ENCODE measurements at places on chromosomes 6 and 20.

DNA sequence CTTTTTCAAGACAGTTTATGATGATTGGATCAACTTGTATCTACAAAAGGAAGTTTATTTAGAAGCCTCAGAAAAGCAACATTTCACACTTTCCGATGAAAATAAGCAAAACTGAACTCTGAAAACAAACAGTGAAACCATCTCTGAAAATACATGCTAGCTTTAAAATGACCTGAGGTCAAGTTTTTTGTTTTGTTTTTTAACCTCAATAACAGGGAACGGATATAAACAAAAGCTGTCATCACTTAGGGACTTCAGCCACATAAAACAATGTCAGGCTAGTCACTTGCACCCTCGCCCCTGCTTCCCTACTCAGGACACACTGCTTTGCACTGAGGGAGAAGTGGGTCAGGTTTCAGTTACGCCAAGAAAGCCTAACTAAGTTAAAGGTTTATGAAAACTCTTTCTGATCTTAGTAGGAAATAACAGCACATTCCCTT lies 11.6 kb downstream of the BACH2 start:
- peak; percentile 13 for DNase-seq

DNA sequence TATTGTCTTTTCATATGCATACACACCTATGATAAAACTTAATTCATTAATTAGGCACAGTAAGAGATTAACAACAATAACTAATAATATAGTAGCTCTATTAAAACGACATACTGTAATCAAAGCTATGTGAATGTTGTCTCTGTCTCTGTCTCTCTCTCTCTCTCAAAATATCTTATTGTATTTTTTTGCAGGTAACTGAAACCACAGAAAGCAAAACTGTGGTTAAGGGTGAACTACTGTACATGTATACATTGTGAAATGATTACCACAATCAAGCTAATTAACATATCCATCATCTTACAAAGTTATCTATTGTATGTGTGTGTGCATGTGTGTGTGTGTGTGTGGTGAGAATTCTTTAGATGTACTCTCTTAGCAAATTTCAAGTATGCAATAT lies 242.0 kb upstream of the RSPO3 start:
- no peak for DNase-seq

GRCh38 chr6:37134396-37135191 lies 35.4 kb upstream of the PIM1 start:
- peak; percentile 44 for DNase-seq

DNA sequence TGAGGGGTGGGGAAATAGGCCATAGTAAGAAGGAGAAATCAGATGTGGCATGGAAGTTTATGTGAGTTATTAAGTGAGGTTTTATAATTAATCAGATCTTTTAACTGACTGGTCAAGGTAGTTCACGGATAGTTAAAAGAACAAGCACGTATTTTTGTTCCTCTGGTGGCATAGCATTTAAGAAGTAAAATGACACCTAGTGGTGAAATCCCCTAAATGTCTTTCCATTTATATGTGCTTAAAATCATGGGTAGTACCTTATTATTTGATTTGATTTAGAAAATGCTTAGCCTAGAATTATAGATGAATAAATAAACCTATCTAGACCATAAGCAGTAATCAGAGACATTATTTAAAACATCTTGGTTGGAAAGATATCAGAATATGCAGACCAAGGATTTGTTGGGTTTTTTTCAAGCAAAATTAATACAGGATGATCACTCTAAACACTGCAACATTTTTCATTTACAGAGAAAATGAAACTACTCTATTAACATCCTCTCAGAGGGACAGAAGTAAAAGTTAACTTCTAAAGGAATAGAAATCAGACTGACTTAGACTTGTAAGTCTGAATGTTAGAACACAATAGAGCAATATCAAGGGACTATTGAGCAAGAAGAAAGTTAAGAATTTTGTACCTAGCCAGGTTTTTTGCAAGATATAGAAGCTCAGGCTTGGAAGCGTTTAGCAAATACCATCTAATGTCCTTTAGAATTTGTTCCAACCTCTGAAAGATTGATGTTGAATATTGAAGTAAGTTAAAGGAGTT lies 81.1 kb downstream of the STXBP5 start:
- no peak for DNase-seq

DNA sequence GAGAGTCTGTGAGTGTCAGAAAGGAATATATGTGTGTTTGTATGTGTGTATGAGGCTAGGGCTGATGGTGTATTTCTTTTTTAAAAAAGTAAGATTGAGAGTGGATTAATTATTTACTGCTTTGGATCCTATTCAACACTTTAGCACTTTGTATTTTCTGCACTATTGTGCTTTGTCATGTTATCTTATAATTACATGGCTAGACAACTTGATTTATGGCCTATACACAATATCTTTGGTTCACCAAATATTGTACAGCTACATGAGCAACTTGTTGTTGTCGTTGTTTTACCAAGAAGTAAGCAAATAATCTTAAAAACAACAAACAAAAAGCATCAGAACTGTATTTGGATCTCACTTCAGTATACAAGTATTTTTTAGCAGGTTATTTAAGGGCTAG lies 84.6 kb upstream of the TBX18 start:
- no peak for DNase-seq

DNA sequence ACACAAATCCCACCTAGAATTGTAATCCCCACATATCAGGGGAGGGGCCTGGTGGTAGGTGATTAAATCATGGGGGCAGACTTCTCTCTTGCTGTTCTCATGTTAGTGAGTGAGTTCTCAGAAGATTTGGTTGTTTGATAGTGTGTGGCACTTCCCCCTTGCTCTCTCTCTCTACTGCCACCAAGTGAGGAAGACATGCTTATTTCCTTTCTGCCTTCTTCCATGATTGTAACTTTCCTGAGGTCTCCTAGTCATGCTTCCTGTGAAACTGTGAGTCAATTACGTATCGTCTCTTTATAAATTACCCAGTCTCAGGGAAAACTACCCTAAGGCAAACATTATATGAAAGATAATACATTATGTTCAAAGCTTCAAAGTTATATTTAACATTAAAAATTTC lies 1297.5 kb upstream of the CITED2 start:
- no peak for DNase-seq

DNA sequence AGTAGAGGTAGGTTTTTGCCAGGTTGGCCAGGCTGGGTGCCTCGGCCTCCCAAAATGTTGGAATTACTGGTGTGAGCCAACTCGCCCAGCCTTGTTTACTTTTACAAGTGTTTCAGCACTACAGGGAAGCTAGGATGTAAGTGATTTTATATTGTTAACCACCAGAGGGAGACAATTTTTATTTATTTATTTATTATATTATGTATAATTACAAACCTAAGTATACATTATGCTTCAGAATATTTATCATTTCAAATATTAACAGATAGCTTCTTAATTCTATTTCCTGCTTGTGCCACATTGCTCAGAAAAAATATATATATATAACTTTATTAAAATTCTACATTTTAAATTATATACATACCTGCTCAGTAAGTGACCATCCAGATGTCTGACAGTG lies 9.8 kb downstream of the MMUT start:
- DNase-seq, result no peak

- DNase-seq, result no peak
Measured at GRCh38 chr20:20915844-20916243, 190.3 kb downstream of the LINC00237 start.

GRCh38 chr20:45377269-45377668 lies 856 bp downstream of the TP53TG5 start:
- DNase-seq, result no peak

GRCh38 chr6:153312634-153313033 lies 181.6 kb upstream of the RGS17 start:
- peak; percentile 26 for DNase-seq

- DNase-seq, result no peak
Measured at GRCh38 chr6:75746221-75746620, 2.8 kb upstream of the MYO6 start.

DNA sequence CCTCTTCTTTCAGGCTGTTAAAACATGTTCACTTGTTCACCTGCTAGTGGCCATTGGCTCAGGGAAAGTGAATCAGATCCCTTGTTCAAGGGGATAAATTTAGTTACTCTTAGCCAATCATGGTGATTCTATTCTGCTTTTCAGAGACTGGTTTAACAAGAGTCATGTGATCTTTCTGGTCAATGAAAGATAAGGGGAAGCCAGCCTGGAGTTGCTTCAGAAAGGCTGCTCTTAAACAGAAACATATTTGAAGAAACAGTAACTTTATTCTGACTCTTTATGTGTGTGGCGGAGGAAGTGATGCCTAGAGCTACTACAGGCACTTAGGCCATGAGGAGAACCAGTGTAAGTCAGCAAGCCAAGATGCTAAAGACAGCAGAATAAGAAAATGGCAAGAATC lies 28.1 kb upstream of the AHI1 start:
- DNase-seq, result no peak

DNA sequence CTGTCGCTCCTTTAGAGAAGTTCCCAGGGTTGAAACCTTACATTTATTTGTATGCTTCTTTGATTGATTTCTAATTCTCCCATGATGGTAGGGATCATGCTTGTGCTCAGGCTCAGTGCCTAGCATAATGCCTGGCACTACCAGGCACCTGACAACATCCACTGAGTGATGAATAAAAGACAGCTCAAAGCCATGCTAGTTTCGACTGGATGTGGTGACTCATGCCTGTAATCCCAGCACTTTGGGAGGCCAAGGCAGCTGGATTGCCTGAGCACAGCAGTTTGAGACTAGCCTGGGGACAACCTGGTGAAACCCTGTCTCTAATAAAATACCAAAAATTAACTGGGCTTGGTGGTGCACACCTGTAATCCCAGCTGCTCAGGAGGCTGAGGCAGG lies 11.6 kb upstream of the CD164 start:
- DNase-seq, result no peak

- peak; percentile 37 for DNase-seq
Measured at GRCh38 chr6:106114492-106114891, 28.4 kb downstream of the PRDM1 start.

DNA sequence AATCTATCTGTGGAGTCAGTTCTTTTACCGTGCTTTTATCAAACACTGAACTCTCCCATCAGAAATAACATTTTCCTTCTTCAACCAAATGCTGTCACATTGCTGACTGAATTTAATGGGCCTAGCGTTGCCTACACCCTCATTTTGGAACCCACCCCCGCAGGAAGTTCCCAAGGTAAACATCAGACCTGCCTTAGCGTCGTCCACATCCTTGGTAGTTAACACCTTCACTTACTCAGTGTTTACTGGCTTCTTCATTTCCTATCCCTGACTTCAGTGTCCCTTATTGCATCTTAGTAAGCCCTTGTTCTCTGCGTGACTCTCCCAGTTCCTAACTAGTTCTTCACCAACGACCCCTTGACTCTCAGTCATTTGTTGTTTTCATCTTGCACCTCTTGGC lies 491.4 kb upstream of the SOX4 start:
- no peak for DNase-seq

DNA sequence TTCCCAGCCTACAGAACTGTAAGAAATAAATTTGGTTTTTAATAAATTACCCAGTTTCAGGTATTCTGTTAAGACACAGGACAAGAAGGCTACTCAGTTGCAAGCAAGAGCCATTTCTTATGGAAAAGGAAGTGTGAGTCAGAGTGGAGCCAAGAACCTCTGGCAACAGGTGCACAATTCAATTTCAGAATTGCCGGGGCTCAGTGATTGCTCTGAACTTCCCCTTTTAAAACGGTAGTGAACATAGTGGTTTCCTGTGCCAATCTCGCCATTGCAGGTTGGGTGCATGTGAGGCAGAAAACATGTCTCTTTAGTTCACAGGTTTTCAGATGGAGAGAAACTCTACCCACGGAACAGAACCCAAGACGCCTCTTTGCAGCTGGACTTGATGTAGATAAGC lies 16.4 kb downstream of the PIGT start:
- DNase-seq, result peak; percentile 16

DNA sequence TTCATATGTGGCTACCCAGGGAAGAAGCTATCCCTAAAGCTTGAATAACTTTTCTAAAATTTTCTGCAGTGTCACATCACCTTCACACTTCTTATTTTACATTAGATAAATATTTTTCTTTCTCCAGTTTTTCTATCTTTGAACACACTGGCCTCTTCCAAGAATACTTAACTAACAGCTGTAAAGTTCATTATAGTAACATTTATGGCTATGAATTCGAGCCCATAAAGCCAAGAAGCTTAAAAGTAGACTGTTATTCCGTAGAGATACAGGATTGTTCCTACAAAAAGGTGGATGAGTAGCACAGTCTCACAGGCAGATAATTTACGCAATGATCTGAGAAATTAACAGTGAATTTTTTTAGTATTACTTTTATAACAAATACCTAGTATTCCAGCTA lies 55.7 kb upstream of the BMP5 start:
- DNase-seq, result no peak

- peak; percentile 33 for DNase-seq
Measured at GRCh38 chr20:59055302-59055701, 12.7 kb upstream of the PRELID3B start.

GRCh38 chr6:106522562-106523250 lies 106.6 kb downstream of the RTN4IP1 start:
- no peak for DNase-seq

- no peak for DNase-seq
Measured at GRCh38 chr6:109339906-109340678, 42.2 kb downstream of the CD164 start.

DNA sequence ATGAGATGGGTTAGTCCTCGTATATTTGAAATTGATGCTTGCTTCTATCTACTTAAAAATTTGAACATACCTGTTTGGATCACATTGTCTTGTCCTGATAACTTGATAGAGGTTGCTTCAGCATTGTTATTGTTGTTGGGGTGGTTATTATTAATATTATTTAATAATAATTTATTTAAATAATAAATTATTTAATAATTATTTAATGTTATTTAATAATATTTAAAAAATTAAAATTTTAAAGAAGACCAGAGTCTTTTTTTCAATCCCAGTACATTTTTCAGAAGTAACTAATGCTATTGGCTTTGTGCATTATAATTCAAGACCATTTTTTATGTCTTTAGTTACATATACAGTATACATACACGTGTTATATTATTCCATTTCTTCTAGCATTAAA lies 116.6 kb upstream of the DUSP22 start:
- no peak for DNase-seq

DNA sequence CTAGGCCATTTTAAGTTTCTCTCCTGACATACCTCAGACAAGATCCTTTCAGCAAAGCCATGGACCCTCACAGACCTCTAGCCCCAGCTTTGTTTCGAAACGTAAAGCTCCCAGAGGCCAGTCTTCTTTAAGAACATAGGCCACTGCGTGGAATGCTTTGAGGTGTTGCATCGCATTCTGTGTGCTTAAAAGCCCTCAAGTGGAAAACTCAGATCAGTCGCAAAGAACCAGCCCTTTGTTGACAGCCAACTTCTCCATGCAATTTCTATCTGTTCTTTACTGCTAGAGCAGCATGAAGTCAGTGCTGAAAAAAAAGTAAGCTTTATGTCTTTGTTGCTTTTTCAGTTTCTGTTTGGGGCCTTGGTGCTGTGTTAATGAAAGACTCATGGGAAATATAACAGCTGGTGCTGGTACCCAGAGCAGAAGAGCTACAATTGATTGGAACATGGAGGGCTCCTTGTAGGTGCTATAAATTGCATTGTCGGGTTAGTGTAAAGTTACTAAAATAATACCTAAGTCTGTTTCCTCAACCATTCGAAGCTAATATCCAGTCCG lies 142.6 kb downstream of the MAP3K7 start:
- DNase-seq, result no peak

- DNase-seq, result no peak
Measured at GRCh38 chr6:168584249-168584648, 143.3 kb downstream of the SMOC2 start.
